Stimulated activated CD4-positive, alpha-beta T cell treated with anti-CD3 and anti-CD28 coated beads, Interleukin-2, amount 100 ng/mL, for 24 hours (primary cell): ENCODE measurements at places on chromosomes 13 and 19.

DNA sequence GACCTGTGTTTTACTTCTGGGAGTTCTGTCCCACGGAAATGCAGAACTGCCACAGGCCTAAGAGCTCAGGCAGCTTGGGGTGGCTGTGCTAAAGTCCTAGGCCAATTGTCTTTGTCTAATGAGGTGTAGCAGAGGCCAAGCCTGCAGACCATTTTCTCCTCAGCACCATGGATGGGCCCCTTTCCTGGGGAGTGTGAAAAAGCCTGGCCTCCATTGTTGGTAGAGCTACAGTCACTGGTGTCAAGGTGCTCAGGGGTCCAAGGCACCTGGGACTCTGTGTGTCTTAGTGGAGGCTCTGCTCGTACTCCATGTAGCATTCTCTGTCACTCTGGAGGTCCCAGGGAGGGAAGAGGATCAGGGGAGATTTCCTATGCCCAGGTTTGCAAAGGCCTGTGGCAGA, 329.6 kb downstream of the SLITRK5 start:
- no peak for DNase-seq

DNA sequence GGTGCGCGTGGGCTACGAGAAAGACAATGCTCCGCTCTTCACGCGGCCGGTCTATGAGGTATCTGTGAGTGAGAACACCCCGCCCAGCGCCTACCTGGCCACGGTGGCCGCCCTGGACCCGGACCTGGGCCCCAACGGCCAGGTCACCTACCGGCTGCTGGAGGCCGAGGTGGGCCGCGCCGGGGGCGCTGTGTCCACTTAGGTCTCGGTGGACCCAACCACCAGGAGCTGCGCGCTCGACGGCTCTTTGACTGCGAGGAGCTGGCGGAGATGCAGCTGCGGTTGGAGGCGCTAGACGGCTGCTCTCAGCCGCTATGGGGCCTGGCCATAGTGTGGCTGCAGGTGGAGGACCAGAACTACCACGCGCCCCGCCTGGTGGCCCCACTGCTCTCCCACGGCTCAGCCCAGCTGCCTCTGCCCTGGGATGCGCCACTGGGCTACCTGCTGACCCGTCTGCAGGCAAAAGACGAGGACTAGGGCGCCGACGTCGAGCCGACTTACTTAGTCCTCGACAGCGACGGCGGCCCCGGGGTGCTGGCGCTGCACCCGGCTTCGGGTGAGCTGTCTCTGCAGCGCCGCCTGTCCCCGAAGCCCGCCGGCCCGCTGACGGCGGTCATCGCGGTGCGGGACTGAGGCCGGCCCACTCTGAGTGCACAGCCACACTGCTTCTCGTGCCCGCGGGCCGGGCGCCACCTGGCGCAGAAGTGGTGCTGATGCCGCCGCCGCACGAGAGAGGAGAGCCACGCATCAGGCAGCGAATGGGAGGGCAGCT, 173.0 kb downstream of the OLFM4 start:
- DNase-seq: no peak

DNA sequence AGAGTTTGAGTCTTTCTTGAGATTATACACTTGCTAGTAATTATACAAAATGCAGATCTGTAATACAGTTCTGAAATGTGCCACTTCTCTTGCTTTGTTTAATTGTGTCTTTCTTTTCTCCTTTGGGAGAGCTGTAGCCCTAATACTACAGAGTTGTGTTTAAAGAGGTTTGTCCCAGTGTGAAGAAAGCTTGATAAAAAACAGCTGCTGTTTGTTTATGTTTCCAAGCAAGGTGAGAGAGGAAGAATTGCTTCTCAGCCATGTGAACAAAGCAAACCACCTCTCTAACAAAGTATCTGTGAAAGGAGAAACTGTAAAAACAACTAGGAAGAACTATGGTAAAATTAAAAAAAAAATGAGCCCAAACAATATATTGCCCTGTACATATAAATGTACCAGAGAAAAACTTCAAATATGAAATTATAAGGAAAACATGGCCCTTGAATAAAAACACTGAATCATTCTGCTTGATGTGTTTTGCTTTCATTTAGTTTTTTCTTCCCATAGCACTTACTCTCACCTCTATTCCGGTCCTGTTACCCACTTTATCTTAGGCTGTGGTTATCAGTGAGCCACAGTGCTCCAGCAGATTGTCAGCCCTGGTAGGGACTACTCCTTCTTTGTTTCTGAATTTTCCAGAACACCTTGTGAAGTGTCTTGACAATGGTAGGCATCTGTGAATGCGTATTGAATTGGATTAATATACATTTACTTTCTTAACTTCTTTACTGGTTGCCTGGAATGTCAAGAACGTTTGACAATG, 257.1 kb downstream of the MTUS2 start:
- no peak for DNase-seq

- no peak for DNase-seq
Measured at GRCh38 chr19:13036366-13036976, 41.2 kb downstream of the NFIX start.

DNA sequence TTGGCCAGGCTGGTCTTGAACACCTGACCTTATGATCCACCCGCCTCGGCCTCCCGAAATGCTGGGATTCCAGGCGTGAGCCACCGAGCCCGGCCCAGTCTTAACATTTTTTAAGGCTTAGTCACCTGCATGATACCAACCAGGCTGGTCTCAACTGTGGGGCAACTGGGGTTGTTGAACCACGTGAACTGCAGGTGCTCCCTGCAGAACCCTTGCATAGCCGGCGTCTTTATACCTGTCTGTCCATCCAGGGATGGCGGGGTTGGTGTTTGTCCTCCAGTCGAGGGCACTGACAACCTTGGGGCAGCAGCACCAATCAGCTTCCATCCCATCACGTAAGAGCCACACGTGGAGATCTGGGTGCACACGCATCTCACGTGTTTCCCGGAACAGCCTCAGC, 24.8 kb upstream of the LILRA2 start:
- DNase-seq: no peak

- DNase-seq: no peak
Measured at GRCh38 chr13:46359714-46360113, 27.3 kb downstream of the RUBCNL start.

GRCh38 chr13:44685641-44686040, 109.5 kb upstream of the TSC22D1 start:
- DNase-seq: no peak

- peak; percentile 40 for DNase-seq
Measured at GRCh38 chr13:50224534-50224933, 209.3 kb downstream of the KCNRG start.

DNA sequence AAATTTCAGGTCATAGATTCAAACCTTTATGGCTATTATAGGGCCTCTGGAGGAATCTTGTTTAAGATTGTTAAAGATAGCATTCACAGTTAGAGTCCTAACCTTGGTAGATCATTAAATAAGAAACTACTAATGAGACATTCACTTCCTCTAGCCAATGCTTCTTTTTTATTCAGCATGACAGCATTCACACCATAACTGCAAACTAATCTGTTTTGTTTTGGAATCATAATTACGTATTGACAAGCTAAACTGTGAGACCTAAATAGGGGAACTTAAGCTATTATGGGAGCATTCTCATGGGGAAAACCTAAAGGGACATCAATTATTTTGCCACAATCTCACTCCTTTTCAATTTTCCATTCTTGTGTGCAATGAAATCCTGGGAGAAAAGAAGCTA, 653.8 kb downstream of the PCDH9 start:
- no peak for DNase-seq

DNA sequence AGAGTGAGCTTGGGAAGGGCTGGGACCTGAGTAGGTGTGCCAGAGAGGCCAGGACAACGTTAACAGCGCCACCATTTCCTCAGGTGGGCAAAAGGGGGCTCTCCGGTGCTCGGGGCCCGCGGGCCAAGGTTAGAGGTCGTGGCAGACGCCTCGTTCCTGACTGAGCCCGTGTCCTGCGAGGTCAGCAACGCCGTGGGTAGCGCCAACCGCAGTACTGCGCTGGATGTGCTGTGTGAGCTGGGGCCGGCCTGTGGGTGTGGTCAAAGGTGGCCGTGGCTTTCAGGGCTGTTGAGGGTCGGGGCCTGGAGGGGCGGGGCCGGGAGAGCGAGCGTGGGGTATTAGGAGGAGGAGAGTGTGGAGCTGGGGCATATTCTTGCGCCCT, 3.7 kb downstream of the KIRREL2 start:
- no peak for DNase-seq

DNA sequence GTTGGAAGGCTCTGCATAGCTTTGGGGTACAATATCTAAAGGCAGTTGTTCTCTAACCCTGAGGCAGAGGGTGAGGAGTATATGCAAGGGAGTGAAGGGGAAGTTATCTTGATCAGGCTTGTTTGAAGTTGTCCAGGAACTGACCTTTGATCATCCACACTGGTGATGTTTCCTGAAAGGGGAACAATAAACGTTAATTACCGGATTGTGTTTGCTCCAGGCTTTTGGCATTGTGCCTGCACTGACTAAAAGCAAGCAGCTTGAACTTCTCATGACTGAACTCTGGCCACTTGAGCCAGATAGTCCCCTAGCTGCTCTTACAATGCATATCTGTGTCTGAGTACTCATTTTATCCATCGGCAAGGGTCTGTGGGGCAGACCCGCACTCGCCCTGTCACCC, 27.0 kb upstream of the ZNF726 start:
- no peak for DNase-seq

DNA sequence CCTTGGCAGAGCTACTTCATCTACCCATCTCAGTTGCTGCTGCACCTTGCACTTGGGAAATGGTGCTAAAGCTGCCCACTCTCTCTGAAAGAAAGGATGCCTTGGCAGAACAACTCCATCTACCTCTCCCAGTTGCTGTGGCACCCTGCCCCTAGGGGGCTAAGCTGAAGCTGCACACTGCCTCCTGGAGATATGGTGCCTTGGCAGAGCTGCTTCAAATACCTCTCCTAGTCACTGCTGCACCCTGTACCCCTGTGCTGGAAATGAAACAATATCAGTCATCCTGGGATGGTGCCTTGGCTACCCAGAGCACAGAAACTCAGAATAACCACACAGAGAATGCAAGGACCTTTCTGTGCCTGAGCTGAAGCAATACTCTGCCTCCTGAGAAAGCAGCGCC, 615.8 kb downstream of the DIAPH3 start:
- no peak for DNase-seq

DNA sequence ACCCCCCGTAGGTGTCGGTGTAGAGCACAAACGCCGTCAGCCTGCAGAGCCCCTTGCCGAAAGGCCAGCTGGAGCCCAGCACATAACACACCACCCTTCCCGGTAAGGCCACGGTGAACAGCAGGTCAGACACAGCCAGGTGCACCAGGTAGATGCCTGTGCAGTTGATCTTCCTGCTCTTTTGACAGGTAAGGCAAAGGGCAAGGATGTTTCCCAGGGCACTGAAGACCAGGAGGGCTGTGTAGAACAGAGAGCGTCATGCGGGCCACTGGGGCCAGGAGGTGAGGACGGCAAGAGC, 92.6 kb upstream of the TM9SF2 start:
- DNase-seq: no peak

DNA sequence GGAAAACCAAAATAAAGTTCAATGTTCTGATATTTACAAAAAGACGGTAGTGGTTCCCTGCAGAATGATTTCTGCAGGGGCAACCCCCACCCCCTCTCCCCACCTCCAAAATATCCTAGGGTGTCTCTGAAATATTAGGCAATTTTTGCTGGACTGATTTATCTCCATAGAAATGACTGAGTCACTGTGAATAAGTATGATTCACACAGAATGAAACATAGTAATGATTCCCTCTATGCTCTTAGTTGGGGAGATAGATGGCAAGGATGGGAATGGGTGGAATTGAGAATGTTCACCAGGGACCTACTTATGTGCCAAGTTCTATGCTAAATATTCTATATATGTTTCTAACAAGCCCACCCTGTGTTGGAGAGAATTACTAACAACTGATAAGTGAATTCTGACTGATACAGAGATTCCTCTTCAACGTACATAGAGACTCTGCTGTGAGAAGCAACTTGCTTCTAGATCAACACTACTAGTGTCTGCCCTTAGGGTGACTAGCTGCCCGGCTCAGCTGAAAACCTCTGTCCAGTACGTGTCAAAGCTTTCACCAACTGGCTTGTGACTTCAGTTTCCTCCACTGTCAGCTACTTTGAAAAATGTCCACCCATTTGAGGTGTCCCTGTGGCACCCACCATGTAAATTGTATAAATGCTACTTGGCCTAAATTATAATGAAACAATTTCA, 38.4 kb upstream of the RAP2A start:
- no peak for DNase-seq

GRCh38 chr13:73598020-73598712, 536.0 kb downstream of the KLF12 start:
- DNase-seq: no peak

DNA sequence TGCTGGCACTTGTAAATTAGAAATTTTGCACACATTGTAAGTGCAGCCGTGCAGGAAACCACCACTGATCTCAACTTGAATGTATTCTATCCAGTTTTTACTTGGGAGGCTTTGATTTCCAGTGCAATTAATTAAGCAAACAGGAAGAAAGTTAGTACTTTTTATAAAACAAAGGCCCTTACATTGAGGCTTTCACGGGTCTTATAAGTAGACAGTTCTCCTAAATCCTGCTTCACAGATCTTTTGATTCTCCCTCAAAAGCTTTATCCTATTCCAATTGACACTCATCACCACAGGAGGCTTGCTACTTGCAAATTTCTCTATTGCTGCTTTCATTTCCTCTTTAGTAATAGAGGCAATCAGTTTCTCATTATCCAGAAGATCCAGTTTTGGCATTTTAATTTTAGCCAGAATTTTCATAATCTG, 90.1 kb downstream of the ERCC5 start:
- DNase-seq: no peak

GRCh38 chr13:52377898-52378297, 28.1 kb downstream of the THSD1 start:
- DNase-seq: no peak
